ENCODE measurements at places on chromosomes 12 and 14. TPM values are rescaled to one million over a fixed set of nuclear protein-coding genes. Genes with fewer than 3 reads are reported as not detected.

Gene TPPP2
- not detected for total RNA-seq

Gene FBRSL1
- 44.7 TPM for total RNA-seq

Gene PRB2
- not detected for total RNA-seq

Gene KLRK1
- total RNA-seq = 4.9 TPM

Gene TAS2R9
- not detected for total RNA-seq

Gene HOXC12
- not detected for total RNA-seq

Gene OR6C1
- not detected for total RNA-seq

Gene HPD
- total RNA-seq = 0.85 TPM

Gene TMEM116
- total RNA-seq = 24.6 TPM

Gene AKAP5
- total RNA-seq = 2.9 TPM

Gene FAM222A
- 3.1 TPM for total RNA-seq

Gene SLC5A8
- 5.5 TPM for total RNA-seq

Gene CCDC196
- total RNA-seq = not detected

Gene HOXC6
- total RNA-seq = 0.93 TPM

Gene CSRP2
- total RNA-seq = 28.9 TPM

Gene LTBP2
- total RNA-seq = 154 TPM

Gene RNF34
- total RNA-seq = 26.1 TPM

Gene EML5
- 1.8 TPM for total RNA-seq

Gene CD27
- 1.4 TPM for total RNA-seq

Gene EGLN3
- total RNA-seq = 4.5 TPM

Gene KRT74
- total RNA-seq = not detected

Gene TMBIM6
- total RNA-seq = 876 TPM

Gene PROX2
- total RNA-seq = 0.08 TPM

Gene HELB
- total RNA-seq = 6.4 TPM

Gene UTP20
- total RNA-seq = 19.4 TPM

Gene MUCL1
- total RNA-seq = not detected

Gene ABCC9
- 14.1 TPM for total RNA-seq

Gene ISCA2
- total RNA-seq = 27.7 TPM

Gene RHOJ
- total RNA-seq = 32.7 TPM

Gene CCDC177
- total RNA-seq = not detected

Gene SDSL
- 13.8 TPM for total RNA-seq
